Activated CD8-positive, alpha-beta memory T cell treated with anti-CD3 and anti-CD28 coated beads for 48 hours (primary cell): ENCODE measurements at places on chromosomes 5 and 9.

DNA sequence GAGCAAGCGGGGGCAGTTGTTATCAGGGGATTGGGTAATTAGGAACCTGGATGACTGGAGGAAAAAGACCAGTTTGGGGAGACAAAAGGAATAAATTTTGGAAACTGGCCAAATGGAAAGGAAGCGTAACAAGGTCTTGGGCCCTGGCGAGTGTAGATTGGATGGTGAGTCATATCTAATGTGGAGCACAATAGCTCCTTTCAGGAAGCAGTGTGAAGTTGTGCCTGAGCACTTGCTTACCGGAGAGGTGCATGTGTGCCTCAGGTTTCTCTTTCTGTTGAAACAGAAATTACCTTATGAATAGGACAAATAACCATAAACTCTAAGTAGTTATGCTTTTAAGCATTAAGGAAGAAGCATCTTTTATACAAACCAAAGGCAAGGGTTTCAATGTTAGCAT, 176.4 kb downstream of the KIF4B start:
- DNase-seq = no peak

GRCh38 chr5:68646144-68646543, 430.6 kb downstream of the PIK3R1 start:
- DNase-seq = no peak

DNA sequence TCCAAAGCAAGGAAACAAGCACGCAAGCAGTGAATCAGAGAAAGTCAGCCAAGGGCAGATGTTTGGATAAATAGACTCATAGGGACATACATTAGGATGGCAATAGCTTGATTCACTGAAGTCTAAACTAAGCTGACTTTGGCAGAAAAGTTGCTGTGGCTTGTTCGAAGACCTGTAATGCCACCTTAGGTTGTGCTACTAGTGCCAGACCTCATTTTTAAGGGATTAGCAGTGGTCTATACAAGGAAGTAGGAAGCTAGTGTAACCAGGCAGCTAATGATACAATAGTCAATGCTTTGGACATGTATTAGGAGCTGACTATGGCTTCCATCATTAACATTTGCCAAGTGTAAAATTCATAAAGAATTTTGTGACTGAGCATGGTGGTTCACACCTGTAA, 63.1 kb downstream of the FCHO2 start:
- no peak for DNase-seq

DNA sequence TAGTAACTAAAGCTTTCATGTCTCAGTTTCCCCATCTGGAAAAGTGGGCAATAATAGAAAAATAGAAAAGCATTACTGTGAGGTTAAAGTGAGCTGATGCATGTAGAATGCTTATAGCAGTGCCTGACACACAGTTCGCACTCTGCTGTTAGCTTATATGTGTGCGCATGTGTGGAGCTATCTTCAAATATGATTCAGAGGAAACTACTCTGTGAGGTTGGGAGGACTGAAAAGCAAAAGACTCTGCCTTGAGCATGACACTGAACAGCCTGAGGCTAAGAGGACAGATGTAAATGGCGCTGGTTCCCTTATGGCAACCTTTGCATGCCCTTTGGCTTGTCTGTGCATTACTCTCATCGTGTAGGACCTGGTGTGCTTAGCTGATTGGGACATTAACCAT, 19.4 kb downstream of the NTRK2 start:
- no peak for DNase-seq

DNA sequence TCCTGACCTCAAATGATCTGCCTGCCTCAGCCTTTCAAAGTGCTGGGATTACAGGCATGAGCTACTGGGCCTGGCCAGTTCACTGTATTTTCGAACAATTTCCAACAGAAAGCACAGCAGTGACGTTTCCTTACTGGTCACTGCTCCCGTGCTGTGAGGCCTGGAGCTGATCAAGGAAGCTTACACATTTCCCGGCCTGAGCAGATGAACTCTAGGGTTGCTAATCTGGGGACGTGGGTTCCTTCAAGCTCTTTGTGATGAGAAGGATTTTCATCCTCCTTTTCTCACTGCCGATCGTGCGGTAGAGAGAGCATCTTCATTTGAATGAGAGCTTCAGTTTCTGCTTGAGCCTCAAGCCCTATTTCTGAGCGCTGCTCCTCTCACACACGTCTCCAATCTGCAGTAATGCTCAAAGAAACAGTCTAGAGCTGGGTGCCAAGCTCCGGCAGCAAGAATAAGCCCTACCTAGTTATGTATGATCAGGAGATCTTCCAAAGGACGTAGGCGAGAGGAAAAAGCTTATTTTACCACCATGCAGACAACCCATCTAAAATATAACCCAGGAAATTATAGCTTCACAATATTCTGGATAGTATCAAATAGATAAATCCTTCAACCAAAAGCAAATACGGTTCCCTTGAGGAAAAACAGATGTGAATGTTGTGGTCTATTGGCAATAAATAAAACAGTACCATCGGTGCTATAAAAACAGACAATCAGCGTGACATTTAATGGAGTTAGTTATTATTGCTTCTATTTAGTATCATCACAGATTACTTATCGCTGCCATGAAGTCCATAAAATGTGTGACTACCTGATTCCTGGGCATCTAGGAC, 7.3 kb upstream of the SPATA24 start:
- no peak for DNase-seq

DNA sequence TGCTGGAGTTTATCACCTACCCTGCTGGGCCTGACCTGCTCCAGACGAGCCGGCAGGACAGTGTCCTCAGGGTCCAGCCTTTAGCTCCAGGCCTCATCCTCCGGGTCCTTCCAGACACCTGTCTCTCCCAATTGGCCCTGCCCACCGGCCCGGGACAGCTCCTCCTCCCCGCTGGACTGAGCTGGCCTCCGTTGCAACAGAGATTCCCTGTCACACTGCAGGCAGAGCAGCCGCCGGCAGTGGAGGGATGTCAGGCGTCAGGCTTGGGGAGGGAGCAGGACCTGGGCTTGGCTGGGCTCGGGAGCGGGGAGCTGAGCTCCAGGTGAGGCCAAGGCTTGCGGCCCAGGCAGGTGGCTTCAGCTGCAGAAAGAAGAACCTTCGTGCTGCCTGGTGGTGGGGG, 1.7 kb downstream of the KCNT1 start:
- DNase-seq = no peak

- DNase-seq = peak; percentile 9
These were observed 639.0 kb downstream of the CCDC171 start for GRCh38 chr9:16191691-16192402.

DNA sequence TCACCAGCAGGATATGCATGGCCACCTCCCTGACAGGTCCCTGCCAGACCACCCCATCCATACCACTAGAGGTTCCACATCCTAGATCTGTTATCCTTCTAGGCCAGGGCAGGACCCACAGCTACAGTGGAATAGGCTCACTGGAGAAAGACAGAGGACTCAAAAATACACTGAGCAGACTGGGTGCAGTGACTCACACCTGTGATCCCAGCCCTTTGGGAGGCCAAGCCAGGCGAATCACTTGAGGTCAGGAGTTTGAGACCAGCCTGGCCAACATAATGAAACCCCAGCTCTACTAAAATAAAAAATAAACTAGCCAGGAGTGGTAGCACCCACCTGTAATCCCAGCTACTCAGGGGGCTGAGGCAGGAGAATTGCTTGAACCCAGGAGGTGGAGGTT, 56.5 kb upstream of the TESK1 start:
- no peak for DNase-seq

- DNase-seq = no peak
These were observed 11.3 kb downstream of the RGS14 start for GRCh38 chr5:177368869-177369644.

- peak; percentile 28 for DNase-seq
These were observed 99.0 kb downstream of the GTF3C4 start for GRCh38 chr9:132768932-132769905.

DNA sequence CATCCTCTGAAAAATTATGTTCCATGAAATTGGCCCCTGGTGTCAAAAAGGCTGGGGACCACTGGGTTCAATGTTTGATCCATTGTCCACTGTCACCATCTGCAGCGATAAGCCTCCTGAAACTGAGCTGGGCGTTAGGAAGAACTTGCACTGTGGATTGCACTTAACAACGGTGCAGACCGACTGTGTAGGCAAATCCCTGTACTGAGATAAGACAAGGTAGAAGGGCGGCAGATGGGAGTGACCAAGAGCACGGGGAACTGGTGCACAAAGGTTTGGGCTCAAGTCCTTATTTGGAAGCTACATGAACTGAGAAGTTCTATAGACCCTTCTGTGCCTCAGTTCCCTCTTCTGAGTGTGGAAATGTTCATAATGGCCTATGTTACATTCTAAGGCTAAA, 41.6 kb upstream of the FLT4 start:
- DNase-seq = no peak

- no peak for DNase-seq
These were observed 11.7 kb downstream of the OR13J1 start for GRCh38 chr9:35858458-35858857.

DNA sequence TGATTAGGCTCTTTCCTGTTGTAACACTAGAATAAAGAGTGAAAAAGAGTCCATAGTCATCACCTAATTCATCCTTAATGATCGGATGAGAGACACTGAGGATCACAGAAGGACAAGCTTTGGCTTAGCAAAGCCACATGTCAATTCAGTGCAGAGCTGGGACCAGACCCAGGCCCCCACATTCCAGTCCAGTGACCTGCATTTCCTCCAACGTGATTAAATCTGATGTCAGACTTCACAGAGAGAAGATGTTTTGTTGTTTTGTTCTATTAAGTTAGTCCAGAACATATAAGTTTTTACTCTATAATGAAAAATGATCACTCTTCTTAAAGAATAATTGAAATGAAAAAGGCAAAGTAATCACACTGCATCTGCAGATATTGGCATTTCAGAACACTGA, 377.9 kb upstream of the PAPPA start:
- no peak for DNase-seq

- DNase-seq = no peak
These were observed 1.1 kb downstream of the POLR1E start for GRCh38 chr9:37486616-37487548.

GRCh38 chr5:80502800-80503199, 14.9 kb downstream of the FAM151B start:
- no peak for DNase-seq

GRCh38 chr5:31221001-31221400, 27.5 kb downstream of the CDH6 start:
- no peak for DNase-seq

- DNase-seq = no peak
These were observed 269.7 kb downstream of the RAB3C start for GRCh38 chr5:58852566-58852965.

DNA sequence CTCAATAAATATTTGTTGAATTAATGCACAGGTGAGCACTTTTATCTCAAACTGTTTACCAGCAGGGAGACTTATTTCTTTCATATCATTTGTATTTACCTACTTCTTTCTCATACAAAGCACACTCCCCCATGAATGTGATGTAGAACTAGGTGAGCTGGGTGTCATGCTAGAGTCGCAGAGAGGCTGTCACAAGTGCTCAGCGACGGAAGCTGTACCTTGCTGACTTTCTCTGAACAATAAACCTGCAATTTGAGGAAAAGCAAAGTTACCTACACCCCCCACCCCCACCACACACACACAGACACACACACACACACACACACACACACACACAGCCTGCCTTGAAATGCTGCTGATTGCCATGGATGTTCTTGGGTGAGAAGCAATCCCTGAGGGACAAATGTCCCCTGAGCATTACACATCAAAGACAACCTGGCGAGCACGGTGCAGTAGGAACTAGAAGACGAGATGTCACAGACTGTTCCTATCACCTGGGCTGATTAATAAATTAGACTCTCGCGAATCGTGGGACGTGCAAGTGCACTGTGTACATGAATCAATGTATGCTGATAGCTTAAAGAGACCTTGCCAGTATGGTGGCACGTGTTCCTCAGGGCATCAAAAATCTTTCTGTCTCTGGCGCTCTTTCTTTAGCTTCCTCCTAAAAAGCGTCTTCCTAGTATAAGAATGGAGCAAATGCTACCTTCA, 66.1 kb downstream of the BRINP1 start:
- no peak for DNase-seq

DNA sequence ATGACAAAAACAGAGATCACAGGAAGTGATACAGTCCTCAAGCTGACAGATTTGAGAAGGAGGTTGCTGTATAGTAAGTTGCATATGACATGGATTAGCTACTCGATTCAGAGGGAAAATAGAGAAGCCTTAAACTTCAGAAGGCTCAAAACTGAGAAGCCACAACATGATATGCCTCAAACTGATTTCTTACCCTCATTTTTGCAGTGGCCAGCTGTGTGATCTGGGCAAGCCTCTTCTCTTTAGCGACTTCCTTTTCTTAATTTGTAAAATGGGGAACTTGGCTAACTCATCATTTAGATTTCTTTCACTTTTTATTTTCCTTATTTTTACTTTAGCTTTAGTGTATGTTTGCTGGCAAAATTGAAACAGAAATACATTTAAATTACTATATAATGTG, 421.1 kb downstream of the KIF4B start:
- no peak for DNase-seq

DNA sequence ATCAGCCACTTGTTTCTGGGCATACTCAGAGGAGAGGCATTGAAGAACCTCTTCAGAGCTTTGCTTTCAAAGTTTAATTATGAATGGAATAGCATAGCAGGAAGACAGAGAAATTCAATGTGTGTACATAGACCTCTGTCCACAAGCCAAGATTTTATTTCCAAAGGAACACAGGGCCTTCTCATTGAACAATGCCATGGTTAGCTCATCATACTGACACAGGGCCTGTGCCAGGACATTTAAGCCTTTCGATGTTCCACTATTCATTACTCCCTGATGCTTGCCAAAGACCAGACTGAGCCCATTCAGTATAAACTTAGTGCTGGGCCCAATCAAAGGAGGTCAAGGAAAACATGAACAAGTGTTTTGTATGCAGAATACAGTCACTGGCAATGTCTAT, 280.8 kb downstream of the FBXL17 start:
- DNase-seq = no peak

- DNase-seq = no peak
These were observed 54.4 kb downstream of the GNAQ start for GRCh38 chr9:77977210-77977611.

DNA sequence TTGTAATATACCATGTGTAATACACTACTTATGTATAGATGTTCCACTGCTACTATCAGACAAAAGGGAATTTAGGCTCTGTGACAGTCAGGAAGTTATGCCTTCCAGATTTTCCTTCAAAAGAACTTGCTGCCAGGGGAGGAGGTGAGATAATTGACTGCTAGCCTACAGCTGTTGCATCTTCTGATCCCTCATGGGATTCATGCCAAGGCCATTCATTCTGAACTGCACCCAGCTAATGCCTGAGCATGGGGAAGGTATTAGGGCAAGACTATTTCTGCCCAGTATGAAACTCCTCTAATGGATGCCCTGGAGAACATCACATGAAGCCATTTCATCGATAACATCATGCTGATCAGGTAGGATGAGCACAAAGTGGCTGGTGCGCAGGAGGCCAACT, 746.5 kb upstream of the ZNF608 start:
- DNase-seq = no peak

- DNase-seq = no peak
These were observed 107.8 kb upstream of the NEK6 start for GRCh38 chr9:124149992-124150391.
